ENCODE measurements at places on chromosomes 1 and 21.
A peak's percentile ranks its signal among the peaks of the same experiment; 100 is the strongest.

DNA sequence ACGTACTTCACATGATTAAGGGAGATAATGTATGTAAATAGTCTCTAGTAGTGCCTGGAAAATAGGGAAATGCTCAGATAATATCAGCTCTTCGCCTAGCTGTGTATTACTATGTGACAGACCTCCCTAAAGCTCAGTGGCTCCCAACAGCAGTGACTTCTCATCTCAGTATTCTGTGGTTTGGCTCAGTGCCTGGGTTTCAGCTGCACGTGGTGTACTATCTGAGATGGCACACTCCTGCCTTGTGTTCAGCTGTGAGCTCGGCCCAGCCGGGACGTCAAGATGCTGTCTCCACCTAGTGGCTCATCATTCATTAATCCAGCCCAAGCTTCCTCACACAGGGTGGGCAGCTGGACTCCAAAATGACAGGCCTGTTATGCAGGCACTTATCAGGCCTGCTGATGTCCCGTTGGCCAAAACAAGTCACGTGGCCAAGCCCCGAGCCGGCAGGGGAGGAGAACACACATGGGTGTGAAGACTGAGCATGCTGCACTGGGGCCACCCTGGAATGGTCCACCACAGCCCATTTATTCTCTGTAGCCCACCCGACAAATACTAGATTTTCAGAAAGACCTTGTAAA is 17.8 kb downstream of the SLFNL1 start:
- peak; percentile 83 for DNase-seq

DNA sequence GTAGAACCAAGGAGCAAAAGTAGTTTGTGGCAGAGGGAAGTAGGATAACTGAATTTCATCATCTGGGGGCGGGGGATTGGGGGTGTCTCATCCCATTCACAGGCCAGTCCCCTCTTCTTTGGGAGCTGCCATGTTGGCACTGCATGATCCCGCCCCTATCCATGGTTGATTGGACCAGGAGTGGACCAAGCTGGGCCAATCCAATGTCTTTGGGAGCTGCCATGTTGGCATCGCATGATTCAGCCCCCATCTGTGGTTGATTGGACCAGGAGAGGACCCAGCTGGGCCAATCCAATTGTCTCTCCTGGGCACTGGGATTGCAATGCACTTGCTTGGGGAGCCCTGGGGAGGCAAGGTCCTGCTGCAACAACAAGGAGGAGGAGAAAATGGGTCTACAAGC is 12.3 kb upstream of the ALPL start:
- no peak for DNase-seq

GRCh38 chr1:145997016-145997717 is 788 bp upstream of the TXNIP start:
- DNase-seq: peak; percentile 69

DNA sequence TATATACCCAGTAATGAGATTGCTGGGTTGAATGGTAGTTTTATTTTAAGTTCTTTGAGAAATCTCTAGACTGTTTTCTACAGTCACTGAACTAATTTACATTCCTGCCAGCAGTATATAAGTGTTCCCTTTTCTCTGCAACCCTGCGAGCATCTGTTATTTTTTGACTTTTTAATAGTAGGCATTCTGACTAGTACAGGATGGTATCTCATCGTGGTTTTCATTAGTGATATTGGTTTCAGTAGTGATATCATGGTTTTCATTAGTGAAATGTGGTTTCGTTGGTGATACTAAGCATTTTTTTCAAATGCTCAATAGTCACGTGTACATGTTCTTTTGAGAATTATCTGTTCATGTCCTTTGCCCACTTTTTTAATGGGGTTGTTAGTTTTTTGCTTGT is 316.8 kb downstream of the PTBP2 start:
- no peak for DNase-seq

DNA sequence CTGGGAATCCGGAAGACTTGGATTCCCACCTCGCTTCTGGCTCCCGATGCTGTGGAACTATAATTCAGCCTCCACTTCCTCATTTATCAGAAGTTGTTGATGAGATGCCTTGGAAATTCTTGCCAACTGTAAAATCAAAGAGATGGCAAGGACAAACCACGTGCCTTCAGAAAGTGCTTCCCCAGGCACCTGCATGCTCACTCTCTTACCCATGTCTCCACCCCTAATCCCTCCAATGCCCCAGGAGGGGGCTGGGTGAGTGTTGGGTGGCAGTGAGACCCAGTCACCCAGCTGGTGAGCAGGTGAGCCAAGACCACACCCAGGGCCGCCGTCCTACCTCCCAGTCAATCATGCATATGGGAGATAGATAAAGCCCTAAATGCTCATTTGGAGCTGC is 160.8 kb downstream of the PSMG1 start:
- no peak for DNase-seq

GRCh38 chr1:33524586-33524985 is 52.1 kb downstream of the ZSCAN20 start:
- DNase-seq: no peak

GRCh38 chr1:46041551-46041950 is 90.9 kb downstream of the PIK3R3 start:
- no peak for DNase-seq

- no peak for DNase-seq
Measured at GRCh38 chr1:85396194-85396593, 68.8 kb downstream of the DDAH1 start.

DNA sequence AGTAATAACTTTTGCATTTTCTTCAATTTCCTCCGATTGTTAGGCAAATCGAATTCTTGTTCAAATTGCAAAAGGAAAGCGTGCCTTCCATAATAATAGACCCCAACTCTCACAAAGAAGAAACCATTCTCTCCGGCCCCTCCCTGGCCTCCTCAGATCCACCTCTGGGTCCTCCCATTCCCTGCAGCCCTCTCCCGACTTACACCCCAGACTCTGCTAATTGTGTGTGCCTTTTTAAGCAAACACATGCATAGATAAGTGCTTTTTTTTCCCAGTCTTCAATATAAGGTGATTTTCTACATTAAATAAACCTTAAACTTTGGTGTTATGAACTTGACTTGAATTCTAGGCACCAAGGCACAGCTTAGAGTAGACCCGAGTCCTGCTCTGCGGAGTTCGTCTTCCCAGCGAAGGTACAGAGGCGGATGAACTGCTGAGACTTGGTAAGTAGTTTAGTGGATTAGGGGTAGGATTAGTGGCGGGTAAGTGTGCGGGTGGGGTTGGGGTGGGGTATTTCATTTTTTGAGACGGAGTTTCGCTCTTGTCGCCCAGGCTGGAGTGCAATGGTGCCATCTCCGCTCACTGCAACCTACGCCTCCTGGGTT is 1.5 kb downstream of the L1TD1 start:
- DNase-seq: no peak

DNA sequence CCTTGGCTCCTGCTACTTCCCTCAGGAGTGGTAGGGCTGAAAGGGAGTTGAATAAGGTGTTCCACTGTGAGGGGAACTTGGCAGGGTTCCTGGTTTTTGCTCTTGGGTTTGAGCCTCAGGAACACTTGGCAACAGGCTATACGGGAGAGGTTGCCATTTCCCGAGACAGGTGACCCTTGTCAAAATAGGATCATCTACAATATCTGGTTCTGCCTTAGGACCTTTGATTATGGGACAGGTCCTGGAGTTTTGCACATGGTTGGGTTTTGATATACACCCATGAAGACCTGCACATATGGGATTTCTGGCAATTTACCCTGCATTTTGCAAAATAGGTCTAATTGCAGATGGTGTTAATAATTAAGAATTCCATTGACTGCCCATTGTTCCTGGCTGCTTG is 31.1 kb downstream of the YY1AP1 start:
- no peak for DNase-seq

GRCh38 chr1:66220477-66220876 is 313.5 kb upstream of the SGIP1 start:
- no peak for DNase-seq

- no peak for DNase-seq
Measured at GRCh38 chr1:153357853-153358690, at the start of gene S100A9. TSS of gene S100A9 (plus strand) at chr1:153357854. CDS start at chr1:153358284, 430 bp downstream.

- DNase-seq: no peak
Measured at GRCh38 chr1:24297187-24297851, 21.8 kb upstream of the GRHL3 start.

GRCh38 chr1:76500116-76500515 is 367.2 kb upstream of the ST6GALNAC5 start:
- no peak for DNase-seq

- no peak for DNase-seq
Measured at GRCh38 chr1:6294890-6295556, 34.1 kb upstream of the GPR153 start.

GRCh38 chr21:39373634-39374033 is 24.7 kb upstream of the HMGN1 start:
- DNase-seq: no peak

DNA sequence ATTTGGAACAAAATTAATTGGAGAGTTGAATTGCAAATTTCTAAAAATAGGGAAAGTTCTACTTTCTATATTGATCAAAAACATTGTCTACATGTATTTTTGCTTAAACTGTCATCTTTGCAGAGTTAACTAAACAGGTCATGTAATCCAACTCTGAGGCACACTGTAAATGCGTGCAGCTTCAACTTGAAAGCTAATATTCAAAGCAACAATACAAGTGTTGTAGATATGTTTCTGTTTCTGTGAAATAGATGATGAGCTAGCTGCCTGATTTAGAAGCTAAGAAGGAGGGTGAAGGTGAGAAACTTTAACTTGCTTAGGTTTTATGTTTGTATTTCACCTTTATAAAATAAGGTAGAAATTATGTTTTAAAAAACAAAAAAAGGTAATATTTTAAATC is 77.2 kb downstream of the IVNS1ABP start:
- no peak for DNase-seq

GRCh38 chr1:173208146-173208545 is 1.0 kb upstream of the TNFSF4 start:
- DNase-seq: no peak

DNA sequence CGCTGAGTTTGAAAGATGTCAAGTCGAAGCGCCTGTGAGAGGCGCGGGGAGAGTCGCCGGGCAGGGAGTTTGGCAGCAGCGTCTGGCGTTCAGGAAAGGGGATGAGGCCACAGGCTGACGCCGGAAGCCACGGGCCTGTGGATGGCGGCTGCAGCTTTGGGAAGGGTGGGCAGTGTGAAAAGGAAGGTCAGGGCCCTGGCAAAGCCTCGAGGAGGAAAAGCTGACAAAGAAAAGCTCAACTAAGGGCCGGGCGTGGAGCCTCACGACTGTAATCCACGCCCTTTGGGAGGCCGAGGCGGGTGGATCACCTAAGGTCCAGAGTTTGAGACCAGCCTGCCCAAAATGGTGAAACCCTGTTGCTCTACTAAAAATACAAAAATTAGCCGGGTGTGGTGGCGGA is 25.2 kb upstream of the COX20 start:
- no peak for DNase-seq

- no peak for DNase-seq
Measured at GRCh38 chr1:221164029-221164428, 284.8 kb downstream of the HLX start.

- no peak for DNase-seq
Measured at GRCh38 chr1:16298653-16299052, 53.6 kb downstream of the FBXO42 start.

DNA sequence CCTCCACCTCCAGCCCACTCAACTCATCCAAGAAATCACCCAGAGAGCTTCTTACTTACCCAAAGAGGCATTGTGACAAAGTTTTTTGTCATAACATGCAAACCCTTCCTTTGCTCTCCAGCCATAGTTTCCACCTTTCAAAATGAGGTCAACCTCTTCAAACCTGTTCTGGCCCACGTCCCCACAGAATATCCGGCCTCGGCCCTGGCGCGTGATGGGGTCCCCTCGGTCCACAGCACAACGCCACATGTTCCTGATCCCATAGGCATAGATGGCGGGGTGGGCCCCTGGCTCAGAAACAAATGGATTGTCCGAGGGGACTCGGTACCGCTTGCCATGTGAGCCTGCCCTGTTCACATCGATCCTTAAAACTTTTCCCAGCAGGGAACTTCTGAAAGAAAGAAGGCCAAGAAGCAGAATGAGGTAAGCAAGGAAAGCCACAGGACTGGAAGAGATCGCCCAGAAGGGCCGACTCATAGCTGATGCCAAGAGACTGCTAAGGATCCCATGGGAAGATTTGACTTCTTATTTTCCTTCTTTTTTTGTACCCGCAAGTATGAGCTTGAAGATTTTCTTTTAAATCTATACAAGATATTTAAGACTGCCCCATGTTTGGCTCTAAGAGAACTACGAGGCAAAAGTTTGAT is 7.8 kb downstream of the HHIPL2 start:
- DNase-seq: no peak

- DNase-seq: no peak
Measured at GRCh38 chr1:248793592-248793991, 32.1 kb downstream of the SH3BP5L start.

DNA sequence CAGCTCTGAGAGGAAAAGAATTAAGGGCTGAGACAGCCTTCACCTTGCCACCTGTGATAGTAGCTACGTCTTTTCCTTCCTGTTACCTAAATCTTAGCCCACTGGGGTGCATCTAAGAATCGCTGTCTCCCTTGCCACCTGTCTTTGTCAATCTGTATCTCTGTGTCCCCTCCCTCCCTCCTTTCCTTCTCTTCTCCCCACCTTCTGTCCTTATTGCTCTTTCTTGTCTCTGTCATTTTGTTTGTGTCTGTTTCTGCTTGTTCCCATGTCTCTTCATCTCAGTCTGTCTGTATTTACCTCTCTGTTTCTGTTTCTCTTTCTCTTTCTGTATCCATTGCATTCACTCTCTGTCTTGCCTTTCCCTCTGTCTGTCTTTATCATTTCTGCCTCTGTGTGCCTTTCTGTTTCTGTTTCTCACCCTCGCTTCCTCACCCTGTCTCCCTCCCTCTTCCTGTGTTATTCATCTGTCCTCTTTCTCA is 30.2 kb downstream of the SLC22A15 start:
- DNase-seq: no peak

DNA sequence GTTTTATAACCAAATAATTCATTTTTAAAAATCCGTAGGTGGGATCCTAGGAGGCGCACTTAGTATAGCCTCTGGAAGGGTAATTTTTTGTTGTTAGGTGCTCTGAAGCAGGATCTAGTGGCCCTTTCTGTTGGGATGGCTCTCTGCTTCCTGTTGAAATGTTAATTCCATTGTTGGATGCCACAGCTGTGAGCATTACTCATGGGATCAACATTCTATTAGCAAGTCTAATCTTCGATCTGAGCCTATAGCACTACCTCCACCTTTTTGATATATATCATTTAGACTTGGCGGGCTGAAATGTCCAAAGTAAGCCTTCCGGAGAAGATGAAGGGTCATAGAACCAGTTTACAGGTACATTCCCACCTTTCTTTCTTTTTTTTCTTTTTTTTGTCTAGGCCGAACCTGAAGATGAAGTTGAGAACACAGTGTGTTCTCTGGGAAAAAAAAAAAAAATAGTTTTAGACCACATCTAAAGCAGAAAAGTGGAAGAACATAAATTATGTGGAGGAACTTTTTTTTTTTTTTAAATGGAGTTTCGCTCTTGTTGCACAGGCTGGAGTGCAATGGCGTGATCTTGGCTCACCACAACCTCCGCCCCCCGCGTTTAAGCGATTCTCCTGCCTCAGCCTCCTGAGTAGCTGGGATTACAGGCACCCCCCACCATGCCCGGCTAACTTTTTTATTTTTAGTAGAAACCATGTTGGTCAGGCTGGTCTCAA is 1.4 kb downstream of the CXADR start:
- peak; percentile 40 for DNase-seq

- DNase-seq: no peak
Measured at GRCh38 chr1:83615370-83615769, 383.6 kb downstream of the TTLL7 start.
